Psoas muscle (tissue), 8 donors: ENCODE measurements at places on chromosomes 2 and 18. TPM values are rescaled to one million over a fixed set of nuclear protein-coding genes. Genes with fewer than 3 reads are reported as not detected.

DNA sequence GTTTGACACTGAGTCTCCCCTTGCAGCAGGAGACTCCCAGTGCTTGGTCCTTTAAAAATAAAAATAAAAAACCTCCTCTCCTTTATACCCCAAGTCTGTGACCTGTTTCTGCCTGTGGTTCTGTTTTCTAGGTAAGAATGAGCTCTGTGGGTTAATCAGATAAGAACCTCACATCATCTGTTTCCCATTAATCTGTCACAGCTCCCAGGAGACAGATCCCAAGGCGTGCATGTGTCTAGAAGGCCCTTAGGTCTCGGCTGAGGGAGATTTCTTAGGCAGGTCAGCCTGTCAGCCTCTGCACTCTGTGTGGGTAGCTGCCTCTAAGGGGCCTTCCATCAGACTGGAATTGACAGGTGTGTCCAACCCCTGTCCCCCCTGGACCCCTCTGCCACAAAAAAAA lies 80.7 kb downstream of the FHOD3 start:
- no peak for DNase-seq

GRCh38 chr2:182186132-182186735 lies 200.6 kb downstream of the PPP1R1C start:
- DNase-seq, result no peak

DNA sequence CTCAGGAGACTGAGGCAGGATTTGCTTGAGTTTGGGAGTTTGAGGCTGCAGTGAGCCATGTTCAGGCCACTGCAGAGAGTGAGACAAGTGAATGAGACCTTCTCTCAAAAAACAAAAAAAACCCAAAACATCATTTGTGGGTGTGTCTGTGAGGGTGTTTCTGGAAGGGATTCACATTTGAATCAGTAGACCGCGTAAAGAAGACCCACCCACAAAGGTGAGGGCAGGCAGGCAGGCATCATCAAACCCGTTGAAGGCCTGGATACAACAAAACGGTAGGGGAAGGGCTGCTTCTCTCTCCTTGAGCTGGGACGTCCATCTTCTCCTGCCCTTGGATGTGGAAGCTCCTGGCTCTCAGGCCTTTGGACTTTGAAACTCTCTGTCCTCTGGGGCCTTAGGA lies 25.4 kb downstream of the CDKL4 start:
- no peak for DNase-seq

- no peak for DNase-seq
Measured at GRCh38 chr2:225600865-225601264, 201.4 kb downstream of the NYAP2 start.

- DNase-seq, result no peak
Measured at GRCh38 chr18:59569390-59569791, 127.8 kb downstream of the CCBE1 start.

ITGA6 gene
- total RNA-seq, result 25.9 TPM

DNAH7 gene
- total RNA-seq, result 0.16 TPM

KIF1A gene
- total RNA-seq, result not detected
